ENCODE measurements at places on chromosomes 11 and 22.

DNA sequence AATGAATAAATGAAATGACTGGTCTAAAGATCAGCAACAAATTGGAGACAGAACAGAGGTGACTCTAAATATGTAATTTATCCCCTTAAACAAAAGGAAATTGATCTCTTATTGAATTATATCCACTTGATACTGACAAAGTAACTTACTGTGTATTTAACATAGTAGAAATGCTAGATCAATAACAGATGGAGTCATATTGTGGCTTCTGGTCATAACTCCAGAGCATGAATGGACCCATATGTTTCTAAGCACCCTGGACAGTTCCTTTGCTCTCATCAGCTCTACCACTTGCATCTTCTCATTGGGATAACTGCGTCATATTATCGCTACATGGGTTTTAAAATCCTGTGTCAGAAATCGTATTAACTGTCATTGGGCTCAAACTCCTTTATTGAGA lies 222.3 kb downstream of the ETS1 start:
- no peak for DNase-seq

DNA sequence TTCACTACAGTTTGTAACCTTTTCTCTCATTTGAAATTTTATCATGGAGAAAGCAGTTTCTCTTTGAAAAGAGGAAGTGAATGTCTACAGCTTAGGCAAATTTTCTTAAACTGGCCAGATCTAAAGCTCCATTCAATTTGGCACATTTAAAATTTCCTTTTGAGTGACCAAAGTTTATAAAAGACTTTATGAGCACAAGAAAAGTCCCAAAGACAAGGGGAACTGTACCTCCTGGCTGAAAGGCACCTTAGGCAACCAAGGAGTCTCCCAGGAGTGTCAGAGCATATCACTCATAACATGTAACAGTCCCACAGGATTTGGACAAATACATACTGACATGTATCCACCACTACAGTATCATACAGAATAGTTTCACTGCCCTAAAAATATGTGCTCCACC lies 41.3 kb downstream of the NARS2 start:
- DNase-seq, result no peak

DNA sequence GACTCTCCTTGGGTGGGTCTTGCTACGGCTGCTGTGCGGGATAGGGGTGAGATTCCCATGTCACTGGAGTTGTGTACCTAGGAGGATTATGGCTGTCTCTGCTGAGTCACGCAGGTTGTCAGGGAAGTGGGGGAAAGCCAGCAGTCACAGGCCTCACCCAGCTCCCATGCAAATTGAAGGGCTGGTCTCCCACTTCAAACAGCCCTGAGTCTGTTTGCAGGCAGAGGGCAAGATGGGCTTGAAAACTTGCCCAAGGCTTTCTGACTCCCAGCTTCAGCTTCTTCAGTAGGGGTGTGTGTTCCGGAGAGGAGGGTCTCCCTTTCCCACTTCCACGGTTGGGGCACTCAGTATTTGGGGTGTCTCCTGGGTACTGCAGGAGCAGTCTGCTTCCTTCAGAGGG lies 10.9 kb upstream of the SC5D start:
- no peak for DNase-seq

- DNase-seq, result no peak
Measured at GRCh38 chr11:28123151-28123581, 15.0 kb downstream of the METTL15 start.

DNA sequence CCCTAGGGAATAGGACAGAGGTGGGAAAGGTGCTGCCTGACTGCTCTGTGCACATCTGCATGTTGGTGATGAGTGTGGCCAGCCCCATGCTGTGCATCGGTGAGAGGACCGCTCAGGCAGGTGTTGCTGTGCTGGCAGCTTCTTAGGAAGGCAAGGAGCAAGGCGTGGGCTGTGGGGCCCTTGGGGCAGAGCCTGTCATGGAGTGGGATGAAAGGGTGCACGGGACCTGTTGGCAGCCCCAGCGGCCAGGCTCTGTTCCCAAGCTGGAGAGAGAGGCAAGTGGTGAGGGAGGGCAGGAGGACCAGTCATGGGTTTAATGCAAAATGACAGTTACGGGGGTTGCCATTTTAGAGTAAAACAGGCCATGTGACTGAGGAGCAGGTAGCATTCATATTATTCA lies 78.3 kb downstream of the ZBTB16 start:
- no peak for DNase-seq

DNA sequence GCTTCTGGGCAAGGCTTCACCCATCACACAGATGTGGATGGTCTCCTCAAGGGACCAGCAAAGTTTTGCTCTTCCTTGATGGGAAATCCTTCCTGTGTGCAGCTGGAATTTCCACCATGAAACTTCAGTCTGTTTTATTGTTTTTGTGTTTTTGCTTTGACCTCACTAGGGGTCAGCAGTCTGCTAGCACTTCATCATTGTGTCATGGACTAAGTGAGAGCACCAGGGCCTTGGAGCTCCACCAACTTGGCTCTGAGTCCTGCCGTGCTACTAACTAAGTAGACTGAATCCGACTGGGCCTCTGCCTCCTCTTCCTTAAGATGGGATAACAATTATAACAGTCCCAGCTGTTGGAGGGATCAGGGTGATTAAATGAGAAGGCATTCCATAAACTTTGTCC lies 305.8 kb upstream of the NCAM1 start:
- DNase-seq, result no peak

DNA sequence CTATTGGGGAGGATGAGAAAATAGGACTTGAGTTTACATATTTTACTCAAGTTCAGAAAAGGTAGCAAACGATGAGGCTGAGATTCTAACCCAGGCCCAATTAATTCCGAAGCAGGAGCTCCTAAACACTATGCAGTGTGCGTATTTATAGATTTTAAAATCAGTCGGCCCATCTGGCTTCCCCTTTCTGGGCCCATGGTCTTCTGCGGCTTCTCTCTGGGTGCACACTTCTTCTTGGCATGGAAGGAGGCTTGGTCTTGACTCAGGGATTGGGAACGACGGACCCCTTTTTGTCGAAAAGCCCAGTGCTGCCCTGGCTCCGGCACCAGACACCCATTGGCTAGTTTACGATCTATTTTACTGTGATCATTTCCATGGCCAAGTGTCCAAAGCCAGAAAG lies 1433.8 kb downstream of the BRD1 start:
- no peak for DNase-seq

DNA sequence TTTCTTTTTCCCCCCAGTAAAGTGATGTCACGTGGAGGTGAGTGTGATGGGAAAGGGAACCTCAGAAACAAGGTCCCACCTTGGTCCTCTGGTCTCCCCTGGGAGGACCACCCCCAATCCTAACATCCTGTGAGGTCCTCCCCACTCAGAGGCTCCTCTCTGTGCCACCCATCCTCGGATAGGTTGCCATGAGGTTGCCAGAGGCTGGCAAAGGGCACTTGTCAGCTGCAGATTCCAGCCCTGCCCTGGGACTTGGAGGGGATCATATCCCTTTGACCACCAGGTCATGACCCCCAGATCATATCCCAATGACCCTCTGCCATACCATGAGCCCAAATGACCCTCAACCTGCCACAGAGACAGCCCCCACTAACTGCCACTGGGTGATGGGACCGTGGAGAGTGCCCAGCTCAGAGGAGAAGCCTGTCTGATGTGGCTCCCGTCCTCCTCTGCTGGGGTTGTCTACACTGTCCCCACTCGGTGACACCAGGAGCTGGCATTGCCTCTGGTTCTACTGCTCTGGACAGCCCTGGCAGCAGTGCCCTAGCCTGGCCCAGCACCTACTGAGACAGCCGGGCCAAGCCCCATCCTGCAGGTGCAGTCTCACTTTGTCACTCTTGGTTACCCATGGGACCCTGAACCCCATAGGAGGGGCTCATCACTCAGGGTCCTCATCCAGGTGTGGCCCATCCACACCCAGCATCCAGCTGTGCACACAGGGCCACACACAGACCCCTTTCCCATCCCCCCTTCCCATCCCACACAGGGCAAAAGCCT lies 90.2 kb upstream of the KCNQ1OT1 start:
- DNase-seq, result no peak

- DNase-seq, result no peak
Measured at GRCh38 chr11:103812680-103813079, 223.8 kb upstream of the DDI1 start.

DNA sequence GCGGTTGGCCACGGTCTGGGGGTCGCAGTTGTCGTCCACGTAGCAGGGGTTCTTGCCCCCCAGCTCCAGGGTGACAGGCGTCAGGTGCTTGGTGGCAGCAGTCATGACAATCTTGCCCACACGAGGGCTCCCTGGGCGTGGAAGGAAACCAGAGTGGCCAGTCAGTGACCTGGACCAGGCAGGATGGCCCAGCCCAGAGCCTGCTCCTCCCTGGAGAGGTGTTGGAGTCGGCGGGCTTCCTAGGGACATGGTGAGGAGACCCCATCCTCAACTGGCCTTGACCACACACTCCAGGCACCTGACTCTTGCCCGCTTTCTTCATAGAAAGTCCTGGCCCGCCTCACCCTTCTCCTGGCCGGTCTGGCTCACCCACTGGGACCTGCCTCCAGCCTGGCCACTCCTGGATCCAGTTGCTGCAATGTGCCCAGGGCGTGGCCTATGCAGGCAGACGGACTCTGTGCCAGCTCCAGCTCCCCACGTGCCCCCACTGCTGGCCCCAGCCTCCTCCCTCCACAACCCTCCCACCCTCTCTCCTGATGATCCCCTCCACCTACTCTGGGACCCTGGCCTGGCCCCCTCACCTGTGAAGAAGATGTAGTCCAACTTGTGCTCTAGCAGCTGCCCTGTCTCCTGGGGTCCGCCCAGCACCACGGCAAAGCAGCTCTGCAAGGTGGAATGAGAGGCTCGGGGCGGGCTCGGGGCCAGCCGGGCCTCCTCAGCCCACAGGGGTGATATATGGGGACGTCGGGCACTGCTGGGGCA lies 8.7 kb downstream of the ALDH3B2 start:
- no peak for DNase-seq

DNA sequence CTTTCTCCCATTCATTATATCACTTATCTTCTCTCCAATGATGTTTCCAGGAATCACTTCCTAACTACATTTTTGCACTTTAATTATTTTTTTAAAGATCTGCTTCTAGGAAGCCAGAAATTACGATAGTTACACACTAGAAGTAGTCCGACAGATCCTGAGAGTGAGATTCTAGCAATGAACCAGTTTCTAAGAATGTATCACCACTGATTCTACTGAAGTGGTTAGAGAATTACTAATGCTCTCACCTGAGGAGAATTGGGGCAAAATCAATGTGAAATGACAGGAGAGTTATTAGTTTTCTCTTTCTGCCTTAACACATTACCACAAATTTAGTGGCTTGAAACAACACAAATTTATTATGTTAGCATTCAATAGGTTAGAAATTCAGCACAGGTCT lies 241.2 kb downstream of the CASP12 start:
- DNase-seq, result no peak
